ENCODE measurements at places on chromosomes 13 and 19. TPM values are rescaled to one million over a fixed set of nuclear protein-coding genes. Genes with fewer than 3 reads are reported as not detected.

- H3K4me3 ChIP-seq, result peak overlapping the region; percentile 41
- H3K27me3 ChIP-seq, result no peaks in the 10 kb centered on the region
- peaks cover 27% of the 10 kb centered on the region for H3K36me3 ChIP-seq
- peak overlapping the region; percentile 95 for H3K27ac ChIP-seq
Measured at GRCh38 chr13:51644654-51645053, 60.4 kb downstream of the WDFY2 start.

- no peaks in the 10 kb centered on the region for H3K36me3 ChIP-seq
- no peak overlapping the region for H3K27ac ChIP-seq
- H3K4me3 ChIP-seq, result no peak overlapping the region
- no peak for DNase-seq
- no peaks in the 10 kb centered on the region for H3K4me1 ChIP-seq
Measured at GRCh38 chr13:36619535-36619934, 54.3 kb upstream of the SERTM1 start.

GRCh38 chr19:47447470-47448359 lies 24.0 kb downstream of the SLC8A2 start:
- no peaks in the 10 kb centered on the region for H3K36me3 ChIP-seq
- H3K4me3 ChIP-seq, result no peak overlapping the region
- DNase-seq, result no peak
- H3K4me1 ChIP-seq, result peaks cover 10% of the 10 kb centered on the region

ZNF536 gene
- total RNA-seq, result not detected

THOP1 gene
- total RNA-seq, result 93.7 TPM

GRCh38 chr13:57624565-57625435 lies 6.7 kb upstream of the PCDH17 start:
- H3K4me1 ChIP-seq, result no peaks in the 10 kb centered on the region
- peaks cover 57% of the 10 kb centered on the region for H3K27me3 ChIP-seq
- peak; percentile 82 for DNase-seq
- H3K36me3 ChIP-seq, result no peaks in the 10 kb centered on the region
- H3K27ac ChIP-seq, result no peak overlapping the region
- no peak overlapping the region for H3K4me3 ChIP-seq

DNA sequence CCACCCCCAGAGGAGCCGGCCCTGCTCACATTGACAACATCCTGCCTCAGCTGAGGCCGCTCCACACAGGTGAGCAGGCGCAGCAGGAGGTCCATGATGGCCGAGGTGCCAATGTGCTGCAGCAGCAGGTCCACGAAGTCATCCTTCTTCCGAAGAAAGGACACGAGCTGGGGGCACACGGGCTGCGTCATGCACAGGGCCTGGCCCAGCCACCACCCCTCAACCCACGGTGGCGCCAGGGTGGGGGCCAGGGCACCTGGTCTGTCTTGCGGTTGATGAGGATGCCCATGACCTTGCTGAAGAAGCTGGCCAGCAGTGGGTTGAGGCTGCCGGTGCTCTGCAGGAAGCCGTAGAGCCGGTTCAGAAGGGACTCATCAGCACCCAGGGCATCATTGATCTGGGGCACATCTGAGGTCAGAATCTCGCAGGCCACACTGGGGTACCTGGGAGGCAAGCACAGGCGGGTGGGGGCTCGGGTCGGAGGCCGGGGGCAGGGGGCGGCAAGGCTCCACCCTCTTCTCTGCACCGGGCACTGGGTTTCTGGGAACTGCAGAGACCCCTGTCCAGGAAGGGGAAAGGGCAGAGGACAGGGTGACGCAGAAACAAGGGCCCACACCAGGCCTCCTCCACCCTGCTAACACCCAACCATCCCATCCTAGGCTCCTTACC lies 13.4 kb downstream of the PPP6R1 start:
- H3K4me3 ChIP-seq, result no peak overlapping the region
- H3K4me1 ChIP-seq, result no peaks in the 10 kb centered on the region
- H3K27ac ChIP-seq, result no peak overlapping the region
- no peak for DNase-seq

- H3K27ac ChIP-seq, result peak overlapping the region; percentile 57
- no peaks in the 10 kb centered on the region for H3K36me3 ChIP-seq
- no peaks in the 10 kb centered on the region for H3K27me3 ChIP-seq
- peak; percentile 48 for DNase-seq
- H3K4me1 ChIP-seq, result peaks cover 26% of the 10 kb centered on the region
Measured at GRCh38 chr13:74867460-74867859, 614.5 kb downstream of the TBC1D4 start.

- peaks cover 19% of the 10 kb centered on the region for H3K4me1 ChIP-seq
- no peak overlapping the region for H3K27ac ChIP-seq
- no peak overlapping the region for H3K4me3 ChIP-seq
- DNase-seq, result no peak
- H3K27me3 ChIP-seq, result no peaks in the 10 kb centered on the region
Measured at GRCh38 chr13:45519493-45519892, 54.8 kb downstream of the COG3 start.

DNA sequence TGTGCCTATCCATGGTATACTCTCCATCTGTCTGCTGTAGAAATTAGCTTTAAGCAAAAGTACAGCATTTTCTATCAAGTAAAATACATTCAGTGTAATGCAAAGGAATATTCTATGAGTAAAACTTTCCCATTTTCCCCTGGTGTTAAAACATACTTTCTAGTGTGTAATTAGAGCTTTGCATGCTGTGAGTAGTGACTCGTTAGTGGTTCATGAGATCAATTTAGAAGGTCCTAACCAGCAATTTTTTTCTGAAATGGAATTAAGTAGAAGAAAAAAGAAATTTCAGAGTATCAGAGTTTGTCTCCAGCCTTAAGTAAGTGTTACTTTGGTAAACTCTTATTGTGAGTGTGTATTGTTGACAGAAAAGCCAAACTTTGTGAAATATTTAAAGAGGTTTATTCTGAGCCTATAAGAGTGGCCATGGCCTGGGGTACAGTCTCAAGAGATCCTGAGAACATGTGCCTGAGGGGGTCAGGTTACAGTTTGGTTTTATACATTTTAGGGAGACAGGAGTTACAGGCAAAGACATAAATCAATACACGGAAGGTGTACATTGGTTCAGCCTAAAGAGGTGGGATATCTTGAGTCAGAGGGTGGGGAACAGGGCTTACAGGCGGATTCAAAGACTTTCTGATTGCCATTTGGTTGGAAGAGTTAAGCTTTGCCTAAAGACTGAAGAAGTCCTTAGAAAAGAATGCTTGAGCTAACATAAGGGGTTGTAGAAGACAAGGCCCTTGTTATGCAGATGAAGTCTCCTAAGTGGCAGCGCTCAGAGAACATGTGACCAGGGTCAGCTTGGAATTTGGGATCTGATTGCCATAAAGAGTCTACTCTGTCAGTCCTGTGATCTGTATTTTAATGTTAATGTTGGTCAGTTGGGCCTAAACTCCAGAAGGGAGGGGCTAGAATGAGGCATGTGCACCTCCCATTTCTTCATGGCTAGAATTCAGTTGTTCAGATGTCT lies 25.5 kb downstream of the FAM187B start:
- DNase-seq, result no peak
- H3K27ac ChIP-seq, result no peak overlapping the region
- no peaks in the 10 kb centered on the region for H3K36me3 ChIP-seq
- peaks cover 22% of the 10 kb centered on the region for H3K27me3 ChIP-seq
- no peaks in the 10 kb centered on the region for H3K4me1 ChIP-seq
- no peak overlapping the region for H3K4me3 ChIP-seq

DNA sequence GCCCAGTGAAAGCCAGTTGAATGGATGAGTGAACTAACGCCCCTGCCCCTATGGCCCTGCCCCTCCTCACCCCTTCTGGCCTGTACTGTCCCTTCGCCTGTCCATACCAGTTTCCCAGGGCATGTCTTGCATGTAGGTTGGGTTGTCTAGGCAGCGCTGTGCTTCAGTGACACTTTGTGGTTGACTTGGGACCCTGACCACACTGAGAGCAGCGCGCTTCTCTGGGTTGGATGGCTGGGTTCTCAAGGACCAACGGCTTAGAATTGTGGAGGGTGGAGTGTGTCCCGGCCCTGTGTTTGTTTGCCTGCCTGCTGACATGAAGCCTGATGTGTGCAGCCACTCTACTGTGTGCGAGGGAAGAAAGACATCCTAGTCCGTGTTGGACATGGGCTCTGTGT lies 15.8 kb downstream of the GATAD2A start:
- H3K36me3 ChIP-seq, result no peaks in the 10 kb centered on the region
- peaks cover 8% of the 10 kb centered on the region for H3K4me1 ChIP-seq

DNA sequence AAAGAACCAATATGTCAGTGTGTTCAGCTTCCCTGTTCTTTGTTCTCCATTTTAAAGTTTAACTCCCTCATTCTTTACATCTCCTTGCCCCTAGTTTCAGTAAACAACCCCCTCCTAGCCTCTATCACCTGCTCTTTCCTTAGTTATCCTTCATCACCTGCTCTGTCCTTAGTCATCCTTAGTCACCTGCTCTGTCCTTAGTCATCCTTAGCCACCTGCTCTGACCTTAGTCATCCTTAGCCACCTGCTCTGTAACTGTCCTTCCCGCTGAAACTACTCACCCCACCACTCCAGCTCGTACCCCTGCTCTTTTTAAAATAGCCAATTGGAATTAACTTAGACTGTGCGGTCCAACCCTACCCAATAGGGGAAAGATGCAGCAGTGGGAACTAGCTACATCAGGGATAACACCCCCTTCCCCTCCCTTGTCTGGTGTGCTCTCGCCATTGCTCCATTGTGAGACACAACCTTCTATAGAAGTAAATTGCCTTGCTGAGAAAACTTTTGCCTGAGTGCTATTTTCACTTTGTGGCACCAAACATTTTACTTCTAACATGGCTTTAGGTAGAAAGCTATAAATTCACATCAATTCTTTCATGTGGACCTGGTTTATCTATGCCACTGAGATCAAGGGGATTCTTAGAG lies 16.2 kb downstream of the EDNRB start:
- no peaks in the 10 kb centered on the region for H3K4me1 ChIP-seq
- no peak overlapping the region for H3K27ac ChIP-seq
- no peak for DNase-seq

DNA sequence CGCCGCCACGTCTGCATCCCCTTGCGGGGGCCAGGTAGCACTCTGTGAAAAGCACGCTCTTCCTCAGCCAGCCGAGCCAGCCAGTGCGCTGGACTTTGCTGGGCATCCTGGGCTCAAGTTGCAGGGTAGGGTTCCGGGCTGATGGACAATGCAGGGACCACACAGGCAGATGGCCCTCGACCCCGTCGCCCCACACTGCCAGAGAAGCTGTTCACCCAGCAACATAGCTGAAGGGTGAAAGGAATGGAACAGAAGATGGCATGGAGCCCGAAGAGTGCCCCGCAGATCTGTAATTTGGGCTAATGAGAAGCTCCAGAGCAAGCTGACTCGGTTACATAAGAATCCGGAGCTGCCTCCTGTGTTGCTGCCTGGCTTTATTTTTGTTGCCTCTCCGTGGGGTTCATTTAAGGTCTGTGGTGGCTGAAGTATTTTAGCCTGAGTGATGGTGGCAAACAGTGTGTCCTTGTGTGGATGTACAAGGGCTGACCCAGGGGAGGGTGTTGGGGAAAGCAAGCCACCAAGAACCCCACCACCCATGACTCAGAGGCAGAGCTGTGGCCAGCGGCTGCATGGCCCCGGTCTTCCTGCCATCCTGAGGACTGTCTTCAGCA lies 105.8 kb downstream of the SOX1 start:
- H3K4me3 ChIP-seq, result no peak overlapping the region
- no peak overlapping the region for H3K27ac ChIP-seq
- no peaks in the 10 kb centered on the region for H3K27me3 ChIP-seq
- no peaks in the 10 kb centered on the region for H3K36me3 ChIP-seq

MTUS2 gene
- not detected for total RNA-seq

GRCh38 chr19:23972161-23972560 lies 57.5 kb downstream of the ZNF726 start:
- H3K4me1 ChIP-seq, result no peaks in the 10 kb centered on the region
- no peaks in the 10 kb centered on the region for H3K27me3 ChIP-seq
- no peak overlapping the region for H3K4me3 ChIP-seq
- no peak for DNase-seq

GRCh38 chr13:19984430-19985218 lies 26.1 kb downstream of the ZMYM2 start:
- H3K36me3 ChIP-seq, result peaks cover 49% of the 10 kb centered on the region
- peak; percentile 38 for DNase-seq
- no peak overlapping the region for H3K4me3 ChIP-seq
- H3K27me3 ChIP-seq, result no peaks in the 10 kb centered on the region
- no peak overlapping the region for H3K27ac ChIP-seq

SIGLEC6 gene
- not detected for total RNA-seq

ANGPTL8 gene
- total RNA-seq, result not detected

DNA sequence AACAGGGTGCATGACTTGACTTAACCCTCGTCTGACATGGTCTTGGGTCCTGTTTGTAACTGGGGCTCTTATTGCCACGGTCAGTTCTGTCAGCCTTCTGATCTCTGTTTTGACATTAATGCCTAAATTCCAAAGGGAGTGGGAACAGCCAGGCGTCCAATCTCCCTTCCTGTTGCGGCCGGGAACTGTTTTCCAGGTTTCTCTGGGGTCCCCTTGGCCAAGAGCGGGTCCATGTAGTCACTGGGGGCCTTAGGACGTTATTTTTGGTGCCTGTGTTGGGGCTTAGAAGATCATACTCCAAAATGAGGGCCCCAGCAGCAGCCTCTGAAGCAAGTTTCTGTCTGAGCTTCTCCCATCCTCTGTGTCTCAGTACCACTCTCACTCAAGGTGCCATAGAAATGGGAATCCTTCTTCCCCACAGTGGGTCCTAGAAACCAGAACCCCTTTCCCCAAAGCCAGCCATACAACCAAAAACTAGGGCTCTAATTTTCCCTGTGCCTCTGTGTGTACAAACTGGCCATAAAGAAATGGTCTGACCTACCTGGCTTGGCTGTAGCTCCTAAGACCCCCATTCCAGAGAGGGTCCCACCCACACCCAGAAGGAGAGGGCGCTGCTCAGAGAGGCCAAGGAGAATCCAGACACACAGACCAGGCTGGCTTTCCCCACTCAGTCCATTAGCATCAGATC lies 50.4 kb downstream of the C13orf46 start:
- no peak overlapping the region for H3K4me3 ChIP-seq
- H3K36me3 ChIP-seq, result peaks cover 7% of the 10 kb centered on the region
- peaks cover 20% of the 10 kb centered on the region for H3K4me1 ChIP-seq
- no peaks in the 10 kb centered on the region for H3K27me3 ChIP-seq
- no peak for DNase-seq
- H3K27ac ChIP-seq, result no peak overlapping the region

DNA sequence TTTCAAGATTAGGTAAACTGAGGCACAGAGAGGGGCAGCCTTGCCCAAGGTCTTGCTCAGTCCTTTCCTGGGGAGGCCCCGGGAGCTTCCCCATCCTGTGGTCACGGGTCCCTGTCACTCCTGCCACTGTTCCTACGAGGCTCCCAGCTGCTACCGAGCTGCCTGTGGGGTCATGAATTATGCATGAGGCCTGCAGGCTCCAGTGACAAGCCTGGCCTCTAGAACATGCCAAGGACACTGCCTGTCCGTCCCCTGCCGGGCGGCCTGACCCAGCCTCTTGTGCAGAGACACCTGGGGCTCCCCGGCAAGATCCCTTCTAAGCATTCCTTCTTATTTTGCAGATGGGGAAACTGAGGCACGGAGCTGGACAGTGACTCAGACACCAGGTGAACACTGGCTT lies 2.7 kb downstream of the FCHO1 start:
- DNase-seq, result no peak
- no peak overlapping the region for H3K27ac ChIP-seq
- H3K4me3 ChIP-seq, result no peak overlapping the region
- no peaks in the 10 kb centered on the region for H3K36me3 ChIP-seq
- peaks cover 15% of the 10 kb centered on the region for H3K4me1 ChIP-seq

GRCh38 chr19:44814517-44814916 lies 5.6 kb downstream of the BCAM start:
- H3K4me1 ChIP-seq, result peaks cover 4% of the 10 kb centered on the region
- peaks cover 4% of the 10 kb centered on the region for H3K36me3 ChIP-seq
- no peaks in the 10 kb centered on the region for H3K27me3 ChIP-seq
- DNase-seq, result no peak
- H3K4me3 ChIP-seq, result no peak overlapping the region
- H3K27ac ChIP-seq, result no peak overlapping the region
